NCI-H1694 treated with DMSO at 0.1 percent for 48 hours (cell line): ENCODE measurements at places on chromosomes 4 and X.

DNA sequence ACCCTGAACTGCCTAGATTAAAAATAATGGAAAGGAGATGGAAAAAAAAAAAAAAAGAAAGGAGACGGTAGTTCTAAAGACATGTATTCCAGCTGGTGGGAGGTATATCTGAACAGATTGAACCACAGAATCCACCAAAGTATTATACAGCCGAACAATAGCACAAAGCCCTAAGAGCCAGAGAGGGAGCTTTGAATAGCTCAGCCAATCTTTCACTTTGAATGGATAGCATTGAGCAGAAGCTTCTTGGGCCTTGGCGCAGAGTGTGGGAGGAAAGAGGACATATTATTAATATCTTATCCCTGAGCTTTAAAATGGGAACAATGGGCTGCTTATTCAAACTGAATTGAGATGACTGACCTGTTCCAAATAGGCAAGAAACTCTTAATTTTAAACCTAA lies 147.8 kb upstream of the PAQR3 start:
- no peak for DNase-seq

GRCh38 chr4:159035570-159035969 lies 67.3 kb upstream of the RAPGEF2 start:
- DNase-seq: no peak

GRCh38 chrX:54397113-54397512 lies 39.3 kb upstream of the WNK3 start:
- no peak for DNase-seq

- DNase-seq: no peak
These were observed 221.2 kb downstream of the SLC4A4 start for GRCh38 chr4:71559957-71560571.

GRCh38 chr4:109908731-109909130 lies 4.0 kb upstream of the EGF start:
- DNase-seq: no peak

- no peak for DNase-seq
These were observed 69.4 kb downstream of the TBC1D9 start for GRCh38 chr4:140686796-140687195.

DNA sequence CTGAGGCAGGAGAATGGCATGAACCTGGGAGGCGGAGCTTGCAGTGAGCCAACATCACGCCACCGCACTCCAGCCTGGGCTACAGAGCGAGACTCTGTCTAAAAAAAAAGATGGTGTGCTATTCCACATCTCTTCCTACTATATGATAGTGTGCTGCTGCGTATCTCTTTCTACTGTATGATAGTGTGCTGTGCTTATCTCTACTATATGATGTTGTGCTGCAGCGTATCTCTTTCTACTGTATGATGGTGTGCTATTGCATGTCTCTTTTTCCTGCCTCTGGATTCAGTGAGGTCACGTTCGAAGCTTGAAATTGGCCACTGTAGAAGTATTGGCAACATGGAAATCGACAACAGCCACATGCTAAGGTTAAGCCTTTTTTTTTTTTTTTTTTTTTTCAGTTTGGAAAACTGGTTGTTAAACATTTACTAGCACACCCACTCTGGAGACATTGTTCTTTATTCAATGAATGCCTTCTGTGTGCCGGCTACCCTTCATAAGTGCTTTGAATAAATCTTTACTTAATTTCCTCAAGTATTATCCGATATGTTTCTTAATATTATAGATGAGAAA lies 31.0 kb downstream of the ARFIP1 start:
- no peak for DNase-seq

DNA sequence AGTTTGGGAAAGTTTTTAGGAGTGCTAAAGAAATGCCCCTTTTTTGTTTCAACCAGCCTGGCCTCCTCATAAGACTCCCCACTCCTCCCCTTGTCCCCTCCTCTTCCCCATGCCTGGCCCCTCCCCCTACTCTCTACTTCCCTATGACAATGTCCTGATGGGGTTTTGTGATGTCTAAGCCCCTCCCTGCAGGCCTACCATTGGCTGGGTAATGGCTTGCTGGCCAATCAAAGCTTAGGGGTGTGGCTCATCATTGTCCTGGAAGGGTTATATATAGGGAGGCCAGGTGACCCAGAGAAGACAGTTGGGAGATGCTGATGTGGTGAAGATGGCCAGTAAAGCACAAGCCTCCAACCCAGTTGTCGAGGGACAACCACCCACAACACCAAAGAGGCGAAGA lies 48.2 kb upstream of the PASD1 start:
- DNase-seq: no peak

DNA sequence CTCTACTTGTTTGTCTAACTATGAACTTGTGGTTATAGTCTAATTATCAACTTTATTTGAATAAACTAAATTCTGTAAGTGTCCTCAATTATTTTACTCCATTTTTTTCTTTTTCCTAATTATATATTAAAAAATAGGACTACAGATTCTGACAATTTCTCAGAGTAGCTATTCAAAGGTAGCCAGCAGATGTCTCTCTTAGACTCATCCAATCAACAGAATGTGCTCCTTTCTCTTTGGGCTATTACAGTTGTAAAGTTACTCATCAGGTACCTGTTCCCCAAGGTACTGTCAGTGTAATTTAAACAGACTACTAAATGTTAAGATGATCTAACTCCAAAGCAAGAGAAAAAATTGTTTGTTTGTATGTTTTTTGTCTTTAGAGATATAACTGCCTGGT lies 248.6 kb downstream of the PCDH18 start:
- DNase-seq: peak; percentile 9

DNA sequence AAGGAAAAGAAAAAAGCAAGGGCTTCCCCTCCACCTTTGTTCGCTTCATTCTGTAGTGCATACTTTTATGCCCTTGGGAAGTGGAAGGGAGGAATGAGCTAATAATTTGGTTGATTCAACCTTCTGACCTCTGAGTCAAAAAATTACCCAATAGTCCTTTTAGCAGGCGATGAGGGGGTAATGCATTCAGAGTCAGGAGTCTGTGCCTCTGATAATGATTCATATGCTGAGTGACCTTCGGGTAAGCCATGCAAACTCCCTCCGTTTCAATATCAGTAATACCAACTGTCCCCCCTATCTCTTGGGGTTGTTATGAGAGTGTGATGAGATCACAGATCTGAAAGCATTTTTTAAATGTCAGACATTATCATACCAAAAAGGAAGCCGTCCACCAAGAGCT lies 41.6 kb upstream of the ACSL4 start:
- DNase-seq: no peak

DNA sequence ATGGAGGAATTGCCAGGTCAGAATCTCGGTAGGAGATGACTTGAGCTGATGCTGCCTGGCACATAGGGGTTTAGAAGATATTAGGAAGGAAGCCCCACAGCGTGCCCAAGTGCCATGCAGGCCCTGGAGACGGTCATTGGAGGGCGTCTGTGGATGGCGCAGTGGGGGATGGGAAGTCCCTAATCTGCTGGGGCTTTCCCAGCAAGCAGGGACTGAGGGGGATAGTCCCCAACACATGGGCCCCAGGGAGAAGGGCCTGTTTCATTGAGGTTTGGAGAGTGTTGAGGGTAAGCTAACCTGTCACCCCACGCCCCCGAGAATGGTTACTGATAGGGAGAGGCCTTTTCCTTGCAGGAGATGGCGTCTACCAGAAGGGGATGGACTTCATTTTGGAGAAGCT lies 7.8 kb downstream of the TAFAZZIN start:
- DNase-seq: no peak

- DNase-seq: no peak
These were observed 90.7 kb upstream of the S100G start for GRCh38 chrX:16559206-16559619.

GRCh38 chr4:153434190-153434589 lies 32.0 kb upstream of the TMEM131L start:
- no peak for DNase-seq

DNA sequence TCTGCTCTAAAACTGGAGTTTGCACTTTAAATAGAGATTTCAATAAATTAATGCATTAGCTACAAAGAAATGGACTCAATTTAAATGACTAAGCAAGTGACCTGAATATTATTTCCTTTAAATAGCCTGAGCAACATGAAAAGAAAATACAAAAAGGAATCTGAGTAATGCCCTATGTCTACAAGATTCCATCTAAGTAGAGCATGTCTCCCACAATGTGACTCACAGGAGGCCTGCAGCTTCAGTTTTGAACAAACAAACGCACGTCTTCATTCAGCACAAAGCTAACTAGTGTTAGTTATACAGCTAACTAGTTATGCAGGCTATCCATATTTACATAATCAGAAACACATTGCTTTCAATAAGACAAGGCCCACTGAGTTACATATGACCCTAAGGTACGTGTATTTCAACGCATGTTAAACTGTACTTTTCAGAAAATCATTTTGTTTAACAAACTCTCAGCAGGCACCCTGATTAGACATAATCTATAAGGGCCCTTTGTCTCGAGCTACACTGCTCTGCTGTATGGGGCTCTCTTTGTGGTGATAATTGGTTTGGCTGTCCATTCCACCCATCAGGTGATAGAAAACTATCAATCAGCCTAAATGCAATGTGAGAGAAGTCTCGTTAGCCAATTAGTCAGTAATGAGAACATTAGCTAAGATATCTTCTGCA lies 116.5 kb downstream of the MAML3 start:
- no peak for DNase-seq

DNA sequence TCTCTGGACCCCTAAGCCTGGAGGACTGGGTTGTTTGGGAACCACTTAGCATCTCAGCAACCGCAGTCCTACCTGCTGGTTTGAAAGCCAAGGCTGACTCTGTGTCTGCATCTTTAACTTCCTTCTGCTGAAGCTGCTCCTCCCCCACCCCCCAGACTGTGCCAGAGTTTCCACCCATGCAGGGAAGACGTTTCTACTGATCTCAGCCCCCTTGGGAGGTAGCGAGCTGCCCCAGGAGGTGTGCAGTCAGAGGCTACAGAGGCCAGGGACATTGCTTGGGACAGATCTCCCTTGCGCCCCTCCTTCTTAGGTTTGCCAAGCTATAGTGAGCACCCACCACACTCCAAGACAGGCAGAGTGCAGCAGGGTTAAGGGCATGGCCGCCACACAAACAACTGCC lies 4.7 kb upstream of the FATE1 start:
- DNase-seq: no peak

GRCh38 chr4:150117094-150117493 lies 38.8 kb downstream of the DCLK2 start:
- DNase-seq: no peak

- no peak for DNase-seq
These were observed 24.2 kb downstream of the NELFA start for GRCh38 chr4:1984406-1985191.

DNA sequence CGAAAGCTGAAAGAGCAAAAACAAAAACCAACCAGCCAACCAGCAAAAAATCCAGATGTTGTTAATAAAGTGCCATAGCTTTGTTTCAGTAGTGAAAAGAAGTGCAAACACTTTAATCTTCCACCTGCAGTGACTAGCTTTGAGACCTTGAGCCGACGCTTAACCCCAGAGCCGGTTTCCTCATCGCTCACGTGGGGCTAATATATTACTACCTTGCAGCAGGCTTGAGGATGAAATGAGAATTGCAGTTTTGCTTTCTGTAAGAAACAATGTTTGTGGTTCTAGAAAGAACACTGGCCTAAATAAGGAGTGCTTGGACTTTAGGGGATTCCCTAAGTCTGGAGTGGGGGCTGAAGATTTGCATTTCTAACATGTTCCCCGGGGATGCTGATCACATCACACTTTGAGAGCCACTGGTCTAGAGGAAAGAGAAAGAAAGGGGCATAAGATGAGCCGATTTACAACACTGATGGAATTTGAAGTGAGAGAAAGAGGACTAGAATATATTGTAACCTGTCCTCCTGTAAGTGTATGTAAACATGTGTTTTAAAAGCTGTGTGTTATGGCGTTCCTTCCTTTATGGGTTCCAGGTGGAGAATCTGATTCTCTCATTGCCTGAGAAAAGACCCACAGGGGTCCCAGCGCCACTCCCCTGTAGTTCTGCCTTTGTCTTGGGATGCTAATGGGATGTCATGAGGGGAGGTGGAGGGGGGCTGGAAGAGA lies 1.4 kb downstream of the FGF2 start:
- DNase-seq: no peak

DNA sequence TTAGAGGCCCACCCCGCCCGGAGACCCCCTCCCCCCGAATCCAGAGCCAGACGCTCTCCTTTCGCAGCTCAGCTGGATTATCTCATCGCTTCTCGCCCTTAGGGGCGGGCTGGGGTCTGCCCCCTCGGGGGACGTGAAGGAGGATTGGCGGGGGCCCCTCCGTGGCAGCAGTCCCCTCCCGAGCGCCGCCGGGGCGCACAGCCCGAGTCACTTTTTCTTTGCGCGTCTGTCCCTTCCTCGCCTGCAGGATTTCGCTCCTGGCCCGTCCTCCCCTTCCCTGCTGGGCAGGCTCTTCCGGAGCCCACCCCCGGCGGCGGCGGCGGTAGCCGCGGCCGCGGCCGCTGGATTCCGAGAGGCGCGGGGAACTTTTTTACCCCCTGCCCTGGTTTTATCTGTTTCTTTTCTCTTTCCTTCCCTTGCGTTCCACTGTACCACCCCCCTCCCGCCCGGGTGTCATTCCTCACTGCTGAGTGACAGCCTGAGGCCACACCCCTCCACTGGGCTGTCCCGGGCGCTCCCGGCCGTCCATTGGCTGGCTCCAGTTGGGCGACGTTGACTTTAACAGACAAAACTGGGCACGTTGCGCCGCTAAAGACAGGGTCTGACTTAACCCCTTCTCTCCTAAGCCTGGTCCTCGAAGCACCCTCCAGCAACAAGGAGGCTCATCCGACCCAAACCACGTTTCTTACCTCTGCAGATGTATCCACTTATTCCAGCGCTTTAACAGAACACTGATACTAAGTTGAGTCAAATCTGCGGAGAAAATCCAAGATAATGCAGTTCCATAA lies 492 bp upstream of the NKX3-2 start:
- peak; percentile 48 for DNase-seq

DNA sequence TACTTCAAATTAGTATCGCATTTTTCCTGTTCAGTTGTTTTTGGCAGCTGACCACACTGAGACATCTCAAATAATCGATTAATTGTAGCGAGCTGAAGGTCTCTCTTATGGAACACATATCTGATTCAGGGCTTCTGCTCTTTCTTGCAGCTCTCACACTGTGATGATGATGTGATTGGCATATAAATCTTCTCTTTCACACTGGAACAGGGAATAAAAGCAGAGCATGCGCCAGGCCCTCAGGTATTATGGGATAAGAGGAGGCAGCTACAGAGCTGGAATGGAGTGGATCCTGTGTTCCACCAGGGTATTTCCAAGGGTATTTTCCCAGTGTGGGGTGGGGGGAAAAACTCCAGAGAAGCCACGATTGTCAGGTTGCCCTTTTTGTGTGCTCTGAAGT lies 265.4 kb upstream of the CASK start:
- DNase-seq: no peak

DNA sequence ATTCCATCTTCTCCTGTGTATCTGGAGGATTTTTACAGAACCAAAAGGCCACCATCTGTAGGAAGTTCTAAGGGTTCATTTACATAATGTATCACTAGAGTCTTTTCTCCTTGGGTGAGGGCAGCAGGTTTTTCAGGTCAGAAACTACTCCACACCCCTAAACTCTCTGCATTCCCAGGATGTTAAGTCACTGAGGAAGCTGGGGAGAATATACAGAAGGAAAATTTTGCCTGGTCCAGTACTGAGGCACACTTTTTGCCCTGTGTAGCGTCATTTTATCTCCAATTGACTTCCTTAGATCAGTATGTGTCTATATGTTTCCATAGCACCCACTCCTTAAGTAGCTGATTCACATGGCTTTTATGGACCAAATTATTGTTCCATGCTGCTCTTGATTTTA lies 17.0 kb downstream of the XKRX start:
- no peak for DNase-seq

- DNase-seq: no peak
These were observed 190.4 kb downstream of the RBMX2 start for GRCh38 chrX:130592204-130592603.

- no peak for DNase-seq
These were observed 102.4 kb upstream of the ADRA2C start for GRCh38 chr4:3663791-3664190.
